Neuronal stem cell (in vitro differentiated cells): ENCODE measurements at places on chromosomes 5 and 9.

GRCh38 chr5:173675287-173675996 is 59.0 kb upstream of the BOD1 start:
- H3K27me3 ChIP-seq = peaks cover 7% of the 10 kb centered on the region
- H3K36me3 ChIP-seq = no peaks in the 10 kb centered on the region
- H3K4me3 ChIP-seq = no peak overlapping the region
- DNase-seq = no peak

- no peak overlapping the region for H3K27ac ChIP-seq
- no peaks in the 10 kb centered on the region for H3K36me3 ChIP-seq
- DNase-seq = no peak
- peaks cover 15% of the 10 kb centered on the region for H3K4me1 ChIP-seq
- no peaks in the 10 kb centered on the region for H3K27me3 ChIP-seq
- no peak overlapping the region for H3K4me3 ChIP-seq
These were observed 30.9 kb downstream of the GALNT10 start for GRCh38 chr5:154221371-154221896.

GRCh38 chr9:136978073-136978864 is 965 bp downstream of the PTGDS start:
- H3K4me3 ChIP-seq = peak overlapping the region; percentile 17
- no peaks in the 10 kb centered on the region for H3K36me3 ChIP-seq
- DNase-seq = peak; percentile 82
- H3K4me1 ChIP-seq = peaks cover 10% of the 10 kb centered on the region

GRCh38 chr9:72473474-72474261 is 47.7 kb upstream of the TMC1 start:
- no peak overlapping the region for H3K4me3 ChIP-seq
- no peak for DNase-seq
- H3K4me1 ChIP-seq = no peaks in the 10 kb centered on the region
- H3K27me3 ChIP-seq = no peaks in the 10 kb centered on the region
- no peak overlapping the region for H3K27ac ChIP-seq

- H3K27me3 ChIP-seq = no peaks in the 10 kb centered on the region
- H3K36me3 ChIP-seq = peaks cover 97% of the 10 kb centered on the region
- no peak overlapping the region for H3K27ac ChIP-seq
These were observed 41.2 kb downstream of the GPR21 start for GRCh38 chr9:123074628-123075027.
